Caki2 (cell line): ENCODE measurements at places on chromosomes 6 and 20.

- no peak for DNase-seq
Measured at GRCh38 chr6:35691027-35691824, 2.5 kb upstream of the FKBP5 start.

DNA sequence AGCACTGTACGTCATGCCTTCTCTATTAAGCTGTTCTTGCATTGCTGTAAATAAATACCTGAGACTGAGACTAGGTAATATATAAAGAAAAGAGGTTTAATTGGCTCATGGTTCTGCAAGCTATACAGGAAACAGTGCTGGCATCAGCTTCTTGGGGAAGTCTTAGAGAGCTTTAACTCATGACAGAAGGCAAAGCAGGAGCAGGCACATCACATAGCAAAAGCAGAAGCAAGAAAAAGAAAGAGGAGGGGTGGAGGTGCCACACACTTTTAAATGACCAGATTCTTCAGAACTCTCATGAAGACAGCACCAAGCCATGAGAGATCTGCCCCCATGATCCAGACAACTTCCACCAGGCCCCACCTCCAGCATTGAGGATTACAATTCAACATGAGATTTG is 30.1 kb downstream of the CYB5R4 start:
- DNase-seq, result no peak

- no peak for DNase-seq
Measured at GRCh38 chr20:7657569-7657968, 282.7 kb downstream of the HAO1 start.

DNA sequence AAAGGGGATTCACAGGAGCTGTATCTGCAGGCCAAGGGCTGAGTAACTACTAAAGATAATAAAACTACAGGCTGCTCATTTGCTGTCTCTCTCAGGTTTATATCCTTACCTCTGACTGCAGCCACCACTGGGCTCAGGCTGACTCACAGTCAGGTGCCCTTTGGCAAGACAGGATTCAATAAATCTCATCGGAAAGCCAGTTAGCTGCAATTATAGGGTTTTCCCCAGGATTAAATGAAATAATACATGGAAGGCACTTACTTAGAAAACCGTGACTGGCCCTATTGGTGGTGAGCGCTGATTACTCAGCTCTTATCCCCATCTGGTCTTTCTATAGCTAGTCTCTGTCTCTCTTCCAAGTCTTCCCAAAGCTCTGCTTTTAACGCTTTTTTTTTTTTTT is 26.4 kb downstream of the RMND1 start:
- peak; percentile 93 for DNase-seq

DNA sequence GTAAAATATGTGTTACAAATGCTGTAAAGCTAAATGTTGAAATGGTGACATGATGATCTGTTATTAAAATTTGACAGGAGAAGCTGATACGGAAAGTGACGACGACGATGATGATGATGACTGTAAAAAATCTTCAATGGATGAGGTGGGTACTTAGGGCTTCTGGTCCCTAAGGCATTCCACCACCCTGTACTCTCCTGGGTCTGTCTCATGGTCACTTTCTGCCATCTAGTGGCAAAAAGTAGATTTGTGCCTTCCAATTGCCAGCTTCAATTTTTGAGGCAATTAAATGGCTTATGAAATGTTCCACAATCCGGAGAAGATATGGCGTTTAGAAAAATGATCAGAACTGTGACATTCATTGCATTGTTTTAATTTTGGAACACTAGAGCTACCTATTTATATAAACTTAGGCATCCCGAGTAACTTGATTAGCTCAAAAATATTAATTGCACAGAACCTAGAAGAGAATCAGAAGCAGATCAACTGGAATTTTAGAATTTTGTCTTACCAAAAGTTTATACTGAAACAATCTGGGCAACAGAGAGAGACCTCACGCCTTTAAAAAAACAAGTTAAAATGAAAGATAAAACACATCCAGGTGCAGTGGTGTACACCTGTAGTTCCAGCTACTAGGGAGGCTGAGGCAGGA is 346.5 kb upstream of the PLCB4 start:
- DNase-seq, result peak; percentile 51

DNA sequence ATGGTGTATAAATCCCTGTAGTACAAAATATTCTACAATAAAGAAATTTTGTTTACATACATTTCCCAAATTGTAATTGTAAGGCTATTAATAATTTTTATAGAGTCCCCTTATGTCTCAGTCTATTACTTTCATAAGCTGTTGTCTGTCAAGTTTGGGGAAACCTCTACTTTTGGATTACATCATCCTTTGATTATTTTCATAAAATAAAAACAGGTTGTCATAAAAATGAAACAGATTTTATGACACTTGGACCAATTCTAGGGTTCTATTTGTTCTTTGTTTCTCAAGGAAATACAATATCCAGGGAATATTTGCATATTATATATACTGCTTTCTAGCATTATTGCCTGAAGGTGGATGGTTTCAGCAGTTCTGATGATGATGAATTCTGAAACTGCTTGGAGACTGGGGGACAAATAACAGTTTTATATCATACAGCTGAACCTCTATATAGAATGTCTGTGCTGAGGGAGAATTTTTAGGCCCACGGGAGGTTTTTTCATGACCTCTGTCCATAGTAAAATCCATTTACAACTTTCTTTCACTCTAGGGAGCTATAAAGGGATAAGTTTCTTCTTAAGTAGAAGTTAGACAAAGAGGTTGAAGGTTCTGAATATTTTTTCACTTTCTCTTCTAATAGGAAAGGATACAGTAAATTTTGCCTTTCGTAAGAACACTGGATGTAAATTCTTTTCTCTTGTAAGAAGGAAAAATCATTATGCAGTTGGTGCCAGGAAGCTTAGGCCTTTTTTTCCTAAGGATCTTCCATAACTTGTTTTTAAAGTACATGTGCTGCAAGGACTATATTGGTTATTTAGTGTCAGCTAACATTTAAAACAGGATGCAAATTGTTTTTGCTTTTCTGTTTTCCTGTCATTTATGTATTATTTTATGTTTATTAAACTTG is 58.0 kb downstream of the CD2AP start:
- DNase-seq, result no peak

GRCh38 chr6:66772800-66773199 is 1065.8 kb upstream of the EYS start:
- DNase-seq, result no peak

DNA sequence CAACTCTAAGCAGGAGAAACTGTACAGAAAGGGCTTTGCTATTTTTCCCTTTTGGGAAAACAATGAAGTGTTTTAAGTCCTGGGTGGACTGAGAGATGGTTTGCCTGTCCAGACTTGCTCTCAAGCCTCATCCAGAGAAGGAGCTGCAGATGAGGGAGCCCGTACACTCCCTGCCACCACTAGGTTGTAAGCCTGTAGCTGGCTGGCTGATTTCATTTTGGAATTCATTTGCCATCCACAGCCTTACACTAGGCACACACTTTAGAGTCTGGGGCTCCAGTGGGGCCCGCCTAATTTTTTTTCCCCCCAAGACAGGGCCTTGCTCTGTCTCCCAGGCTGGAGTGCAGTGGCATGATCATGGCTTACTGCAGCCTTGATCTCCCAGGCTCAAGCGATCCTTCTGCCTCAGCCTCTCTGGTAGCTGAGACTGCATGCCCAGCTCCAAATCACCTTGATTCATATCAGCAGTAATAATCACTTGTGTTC is 28.4 kb downstream of the POFUT1 start:
- DNase-seq, result no peak

DNA sequence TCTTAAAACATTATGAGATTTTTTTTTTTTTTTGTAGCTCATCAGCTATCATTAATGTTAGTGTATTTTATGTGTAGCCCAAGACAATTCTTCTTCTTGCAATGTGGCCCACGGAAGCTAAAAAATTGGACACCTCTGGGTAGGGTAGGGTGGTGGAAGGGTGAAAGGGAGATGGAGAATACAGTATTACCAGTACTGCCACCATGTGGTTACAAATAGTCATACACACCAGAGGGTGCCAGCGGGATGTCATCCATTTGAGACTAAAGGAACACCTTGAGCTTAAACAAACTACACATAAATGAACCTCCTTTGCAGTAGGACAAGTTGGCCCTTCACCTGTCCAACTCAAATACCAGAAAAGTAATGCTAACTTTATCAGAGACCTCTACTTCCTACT is 601.9 kb downstream of the HTR1B start:
- no peak for DNase-seq

GRCh38 chr6:100459592-100460184 is 5.0 kb downstream of the SIM1 start:
- no peak for DNase-seq

DNA sequence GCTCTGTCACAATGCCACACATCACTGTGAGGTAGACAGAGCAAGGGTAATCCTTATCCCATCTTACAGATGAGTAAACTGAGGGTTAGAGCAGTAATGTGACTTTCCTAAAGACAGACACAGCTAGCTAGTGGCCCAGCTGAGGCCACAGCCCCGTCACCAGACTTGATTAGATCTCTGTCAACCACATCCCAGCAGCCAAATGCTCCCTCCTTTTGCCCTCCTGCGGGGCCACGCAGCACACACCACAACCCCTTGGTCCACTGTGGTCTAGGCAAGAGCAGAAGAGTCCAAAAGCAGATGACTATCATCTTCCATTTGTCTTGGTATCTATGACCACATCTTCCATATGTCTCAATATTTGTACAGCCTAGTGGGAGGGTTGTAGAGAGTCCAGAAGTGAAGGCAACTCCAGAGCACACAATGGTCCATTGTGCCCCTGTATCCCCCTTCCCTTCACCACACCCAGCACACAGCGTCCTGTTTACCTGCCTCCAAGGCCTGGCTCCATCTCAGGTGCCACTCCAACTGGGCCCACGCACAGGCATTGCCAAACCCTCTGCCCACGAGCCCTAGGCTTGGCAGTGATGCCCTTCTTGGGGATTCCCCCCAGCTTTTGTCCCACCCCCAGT is 47.1 kb upstream of the FOXP4 start:
- no peak for DNase-seq

- no peak for DNase-seq
Measured at GRCh38 chr20:24491041-24491756, 21.8 kb downstream of the SYNDIG1 start.

- no peak for DNase-seq
Measured at GRCh38 chr6:39593646-39594045, 131.6 kb downstream of the KIF6 start.

DNA sequence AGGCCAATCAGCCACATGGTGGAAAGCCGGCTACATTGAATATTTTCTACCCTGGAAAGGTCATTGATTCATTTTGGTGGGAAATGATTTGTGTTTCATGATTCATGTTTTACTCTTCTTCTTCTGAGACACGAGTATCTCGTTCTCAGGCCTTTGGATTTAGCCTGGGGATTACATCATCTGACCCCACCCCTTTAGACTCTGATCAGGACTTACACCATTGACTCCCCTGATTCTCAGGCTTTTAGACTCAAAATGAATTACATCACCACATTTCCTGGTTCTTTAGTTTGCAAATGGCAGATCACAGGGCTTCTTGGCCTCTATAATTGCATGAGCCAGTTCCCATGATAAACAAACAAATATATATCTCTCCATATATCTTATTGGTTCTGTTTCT is 228.8 kb downstream of the ADGRG6 start:
- DNase-seq, result peak; percentile 25

DNA sequence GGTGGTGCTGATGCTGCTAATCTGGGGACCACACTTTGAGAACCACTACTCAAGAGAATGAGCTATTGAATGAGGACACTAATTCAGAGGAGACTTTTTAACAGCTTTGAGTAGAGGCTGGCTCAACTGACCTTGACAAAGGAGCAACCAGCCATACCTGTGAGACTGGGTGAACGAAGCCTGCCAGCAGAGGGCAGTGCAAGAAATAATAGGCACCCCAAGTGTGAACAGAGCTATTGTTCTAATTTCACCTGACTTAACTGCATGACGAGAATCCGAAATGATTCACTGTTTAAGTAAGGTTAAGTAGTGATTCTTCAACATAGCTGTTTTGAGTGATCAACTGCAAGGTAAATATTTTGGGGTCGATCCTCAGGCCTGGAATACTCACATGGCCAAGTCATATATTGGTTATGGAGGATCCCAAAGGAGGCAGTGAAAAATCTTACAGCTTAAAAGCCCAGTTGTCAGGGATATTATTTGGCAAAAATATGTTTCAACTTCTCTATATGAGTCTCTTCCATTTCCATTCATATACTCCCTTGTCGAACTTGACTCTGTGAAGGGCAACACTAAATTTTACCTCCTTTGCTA is 550.5 kb upstream of the MARCKS start:
- DNase-seq, result no peak

DNA sequence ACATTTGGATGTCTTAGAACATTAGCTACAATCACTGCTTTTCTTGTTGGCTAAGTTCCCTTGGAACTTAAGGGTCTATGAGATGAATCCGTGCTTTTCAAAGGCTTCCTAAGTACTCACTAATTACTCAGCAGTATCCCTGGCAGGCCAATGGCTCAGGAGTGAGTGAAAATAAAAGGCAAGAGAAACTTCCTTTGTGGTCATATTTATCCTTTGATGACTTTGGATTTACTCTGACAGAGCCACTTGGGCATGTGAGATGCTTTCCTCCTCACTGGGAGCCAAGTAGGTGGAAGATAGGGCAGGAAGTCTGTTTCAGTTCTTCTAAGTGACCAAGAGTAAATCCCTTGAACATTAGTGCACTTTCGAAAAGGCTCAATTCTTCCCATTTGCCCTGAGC is 224.3 kb upstream of the FOXA2 start:
- no peak for DNase-seq

- DNase-seq, result peak; percentile 50
Measured at GRCh38 chr20:3889489-3890397, 556 bp downstream of the PANK2 start.

GRCh38 chr6:107398001-107398400 is 61.4 kb downstream of the PDSS2 start:
- no peak for DNase-seq

DNA sequence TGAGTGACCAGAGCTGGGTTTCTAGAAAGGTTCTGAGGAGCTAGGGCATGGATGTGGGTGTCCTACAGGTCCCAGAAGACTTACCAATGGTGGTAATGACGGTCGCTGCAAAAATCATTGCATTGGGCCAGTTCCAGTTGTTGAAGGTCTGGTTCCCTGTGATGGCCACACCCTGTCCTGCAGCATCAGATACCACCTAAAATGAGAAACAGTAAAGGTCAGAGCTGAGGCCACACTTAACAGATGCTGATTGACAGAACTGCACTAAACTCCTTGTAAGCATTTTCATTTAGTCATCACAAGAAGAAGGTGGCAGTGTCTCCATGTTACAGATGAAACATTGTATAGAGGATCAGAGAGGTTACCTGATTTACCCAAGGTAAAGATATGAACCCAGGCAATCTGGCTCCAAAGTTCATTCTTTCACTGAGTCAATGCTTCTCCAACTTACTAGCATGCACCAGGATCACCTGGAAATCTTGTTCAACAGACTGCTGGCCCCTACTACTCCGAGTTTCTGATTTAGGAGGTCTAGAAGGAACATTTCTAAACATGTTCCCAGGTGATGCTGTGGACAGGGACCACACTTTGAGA is 33.4 kb downstream of the KCNK5 start:
- no peak for DNase-seq
